HS-5 (cell line): ENCODE measurements at places on chromosomes 11 and 22.

DNA sequence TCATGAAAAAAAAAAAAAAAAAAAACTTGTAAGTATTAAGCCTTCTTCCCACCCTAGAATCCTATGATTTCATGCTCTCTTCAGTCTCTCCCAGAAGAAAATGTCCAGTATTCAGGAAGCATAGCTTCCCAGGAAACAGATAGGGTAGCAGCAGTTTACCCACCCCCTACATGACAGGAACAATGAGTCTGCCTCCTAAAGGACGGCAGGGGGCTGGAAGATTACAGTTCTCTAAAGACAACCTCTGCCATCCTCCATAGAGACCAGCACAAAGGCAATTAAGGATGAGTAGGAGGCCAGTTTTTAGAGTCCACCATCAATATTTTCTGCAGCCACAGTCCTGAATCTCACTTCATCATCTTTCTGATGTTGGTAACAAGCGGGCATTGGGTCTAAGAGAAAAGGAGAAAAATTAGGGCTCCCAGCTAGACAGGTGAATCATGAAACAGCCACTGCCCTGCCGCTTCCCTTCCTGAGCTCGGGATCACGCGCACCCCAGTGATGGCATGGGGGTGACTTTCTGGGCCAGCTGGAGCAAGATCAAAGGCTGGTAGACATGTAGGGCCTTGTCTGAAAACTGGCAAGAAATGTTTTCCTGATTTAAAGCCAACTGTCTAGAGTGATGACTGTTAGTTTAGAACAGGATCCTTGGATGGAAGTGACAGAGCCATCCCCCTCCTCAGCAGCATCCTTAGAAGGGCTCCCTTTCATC, 322.8 kb downstream of the LARGE1 start:
- DNase-seq: no peak

GRCh38 chr11:97140885-97141494, 751.2 kb downstream of the JRKL start:
- no peak for DNase-seq

DNA sequence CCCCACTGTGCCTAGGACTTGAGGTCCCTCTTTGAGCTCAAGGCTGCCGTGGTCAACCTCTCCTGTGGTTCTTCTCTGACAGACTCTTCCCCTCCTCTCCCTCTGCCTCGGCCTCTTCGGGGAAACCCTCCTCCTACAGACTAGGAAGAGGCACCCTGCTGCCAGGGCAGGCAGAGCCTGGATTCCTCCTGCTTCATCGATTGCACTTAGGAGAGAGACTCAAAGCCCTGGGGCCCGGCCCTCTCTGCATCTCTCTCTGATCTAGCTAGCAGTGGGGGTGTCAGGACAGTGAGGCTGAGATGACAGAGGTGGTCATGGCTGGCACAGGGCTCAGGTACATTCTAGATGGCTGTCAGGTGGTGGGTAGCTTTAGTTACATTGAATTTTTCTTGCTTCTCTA, 63.6 kb upstream of the EMID1 start:
- no peak for DNase-seq

GRCh38 chr11:132187814-132188213, 817.4 kb downstream of the NTM start:
- peak; percentile 41 for DNase-seq

DNA sequence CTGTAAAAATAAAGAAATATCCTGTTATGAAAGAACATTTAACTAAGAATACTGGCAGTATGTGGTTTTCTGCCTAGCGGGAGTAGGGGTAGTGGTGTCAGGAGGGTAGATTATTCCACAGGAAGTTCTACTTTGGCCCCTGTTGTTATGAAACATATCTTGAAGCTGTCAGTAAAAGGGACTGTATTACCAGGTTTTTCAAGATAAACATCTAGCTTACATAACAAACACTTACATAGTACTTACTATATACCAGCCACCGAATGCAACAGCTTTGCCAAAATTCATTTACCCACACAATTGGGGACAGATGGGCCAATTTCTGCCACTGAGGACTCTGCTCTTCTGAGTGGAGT, 3.7 kb downstream of the TMEM123 start:
- no peak for DNase-seq

GRCh38 chr11:109845437-109845836, 247.8 kb upstream of the ZC3H12C start:
- DNase-seq: no peak

DNA sequence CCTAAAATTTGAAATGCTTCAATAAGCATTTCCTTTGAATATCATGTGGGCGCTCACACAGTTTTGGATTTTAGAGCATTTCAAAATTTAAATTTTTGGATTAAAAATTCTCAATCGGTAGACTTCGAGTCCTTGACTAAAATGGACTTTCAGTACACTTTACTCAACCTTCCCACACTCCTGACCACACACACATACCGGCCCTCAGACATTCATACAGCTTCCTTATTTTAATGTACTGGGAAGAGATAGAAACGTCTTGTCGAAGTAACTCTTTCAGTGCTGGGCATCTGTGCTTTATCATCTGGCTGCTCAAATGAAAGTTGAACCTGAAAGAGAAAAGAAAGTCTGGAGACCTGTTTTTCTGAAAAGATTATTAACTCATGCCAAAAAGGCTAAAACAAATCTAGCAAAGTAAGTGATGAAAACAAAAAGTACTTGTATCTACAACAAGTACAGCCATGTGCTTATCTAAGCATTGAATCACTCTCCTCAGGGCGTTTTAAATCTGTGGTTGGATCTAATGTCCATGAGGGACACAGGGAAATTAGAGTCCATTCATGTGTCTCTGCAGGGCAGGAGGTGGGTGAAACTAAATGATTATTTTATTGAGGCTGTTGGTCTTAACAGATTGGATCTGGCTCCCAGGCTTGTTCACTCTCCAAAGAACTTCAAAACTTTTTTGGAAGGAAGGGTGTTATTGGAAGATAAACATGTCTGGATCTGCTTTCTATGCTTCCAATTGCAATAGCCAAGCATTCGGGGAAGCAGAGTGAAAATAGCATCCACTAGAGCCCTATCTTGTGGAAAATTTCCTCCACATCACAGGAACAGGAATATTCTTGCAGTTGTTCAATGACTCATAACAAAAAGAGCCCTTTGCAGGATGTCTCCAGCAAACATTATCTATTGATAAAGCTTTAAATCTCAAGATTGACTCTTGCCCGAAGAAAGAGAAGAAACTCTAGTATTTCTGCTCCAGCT, 47.0 kb downstream of the CARD18 start:
- DNase-seq: no peak

DNA sequence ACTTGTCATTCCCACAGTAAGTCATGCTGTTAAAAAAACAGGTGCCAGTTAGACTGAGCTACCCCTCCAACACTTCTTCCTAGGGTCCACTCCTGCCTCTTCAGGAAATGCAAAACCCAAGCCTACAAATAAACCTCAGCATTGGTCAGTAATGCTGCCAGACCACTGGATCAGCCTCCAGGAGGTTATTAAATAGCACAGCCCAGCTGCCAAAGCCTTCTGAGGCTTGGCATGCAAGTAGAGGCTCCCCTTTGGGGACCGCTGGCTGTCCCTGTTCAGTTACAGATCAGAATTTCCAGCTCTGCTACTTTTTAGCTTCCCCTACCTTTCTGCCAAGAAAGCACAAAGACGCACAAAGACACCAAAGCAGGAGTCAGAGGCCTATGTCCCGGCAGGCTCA, 33.3 kb downstream of the ABTB2 start:
- DNase-seq: no peak

GRCh38 chr11:79253280-79253679, 187.6 kb downstream of the TENM4 start:
- DNase-seq: no peak

GRCh38 chr11:68855205-68855981, 13.7 kb upstream of the CPT1A start:
- DNase-seq: no peak

GRCh38 chr22:46280999-46281623, 13.3 kb downstream of the TTC38 start:
- DNase-seq: no peak

- DNase-seq: peak; percentile 64
Observed at GRCh38 chr11:93740031-93740729, 1.1 kb downstream of the TAF1D start.
